ENCODE measurements at places on chromosomes 6 and 20.

DNA sequence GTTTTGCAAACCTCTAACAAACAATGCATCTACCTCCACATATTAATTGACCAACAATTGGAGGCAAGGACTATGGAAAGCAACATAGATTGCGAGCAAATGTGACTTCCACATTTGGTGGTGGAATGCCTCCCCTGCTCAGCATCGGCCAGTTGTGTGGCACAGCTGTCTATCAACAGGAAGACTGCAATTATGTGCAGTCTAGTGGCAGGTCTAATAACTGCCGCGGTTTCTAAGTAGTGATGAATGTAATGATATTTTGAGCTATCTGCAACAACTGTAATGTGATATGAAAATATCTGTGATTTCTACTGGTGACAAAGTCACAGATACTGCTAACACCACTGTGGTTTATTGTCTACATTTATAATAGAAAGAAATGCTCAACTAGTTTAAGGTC is 56.8 kb downstream of the NCR2 start:
- DNase-seq = no peak

GRCh38 chr6:15351631-15352030 is 105.8 kb downstream of the JARID2 start:
- no peak for DNase-seq

GRCh38 chr6:143037470-143037869 is 23.2 kb upstream of the AIG1 start:
- no peak for DNase-seq

- DNase-seq = no peak
Measured at GRCh38 chr6:169315830-169316614, 62.4 kb upstream of the THBS2 start.

GRCh38 chr6:167502471-167502870 is 177.6 kb downstream of the TTLL2 start:
- DNase-seq = no peak

DNA sequence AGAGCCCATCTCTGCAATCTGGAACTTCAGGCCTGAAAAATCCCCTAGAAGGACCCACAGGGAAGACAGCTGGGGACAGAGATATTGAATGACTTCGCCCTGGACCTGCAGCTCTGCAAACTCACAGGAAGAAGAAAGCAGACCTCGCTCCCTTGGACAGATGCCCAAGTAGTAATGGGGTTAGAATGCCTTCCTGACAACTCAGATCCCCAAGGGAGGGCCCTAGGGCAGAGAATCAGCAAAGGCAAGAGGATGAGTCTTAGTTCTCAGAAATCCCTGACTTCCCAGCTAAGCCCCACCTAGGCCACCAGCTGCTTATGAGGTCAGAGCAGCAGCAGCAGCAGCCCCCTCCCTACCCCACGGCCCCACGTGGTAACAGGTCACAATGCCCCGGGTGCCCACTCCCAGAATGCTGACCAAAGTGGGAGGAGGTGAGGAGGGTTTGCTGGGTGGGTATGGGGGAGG is at the start of gene C20orf141:
TSS of gene C20orf141 (plus strand) at position 401 of the 465 bp plus-strand sequence. CDS start 198 bp downstream, outside the sequence.
- DNase-seq = no peak

GRCh38 chr6:144377586-144378210 is 92.6 kb downstream of the UTRN start:
- DNase-seq = no peak

- no peak for DNase-seq
Measured at GRCh38 chr20:56798634-56799033, 169.5 kb downstream of the TFAP2C start.

GRCh38 chr6:12613811-12614210 is 102.8 kb upstream of the PHACTR1 start:
- no peak for DNase-seq

GRCh38 chr20:49661560-49662329 is 51.9 kb downstream of the B4GALT5 start:
- DNase-seq = no peak

DNA sequence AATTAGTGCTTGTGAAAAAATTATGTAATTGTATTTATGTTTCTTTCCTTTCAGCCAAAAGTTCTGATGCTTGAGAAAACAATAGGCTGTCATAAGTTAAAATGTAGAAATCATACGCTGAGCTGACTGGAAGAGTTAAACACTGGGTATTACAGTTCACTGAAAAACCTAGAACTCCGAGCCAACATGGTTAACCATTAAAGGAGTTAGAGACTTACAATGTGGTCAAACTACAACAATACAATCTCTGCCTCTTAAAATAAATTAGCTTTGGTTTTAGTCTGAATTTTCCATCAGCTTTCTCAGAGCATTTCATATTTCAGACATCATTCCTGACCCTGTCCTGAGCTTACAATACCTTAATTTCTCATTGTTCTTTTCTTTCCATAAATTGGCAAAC is 91.0 kb downstream of the COL12A1 start:
- no peak for DNase-seq

DNA sequence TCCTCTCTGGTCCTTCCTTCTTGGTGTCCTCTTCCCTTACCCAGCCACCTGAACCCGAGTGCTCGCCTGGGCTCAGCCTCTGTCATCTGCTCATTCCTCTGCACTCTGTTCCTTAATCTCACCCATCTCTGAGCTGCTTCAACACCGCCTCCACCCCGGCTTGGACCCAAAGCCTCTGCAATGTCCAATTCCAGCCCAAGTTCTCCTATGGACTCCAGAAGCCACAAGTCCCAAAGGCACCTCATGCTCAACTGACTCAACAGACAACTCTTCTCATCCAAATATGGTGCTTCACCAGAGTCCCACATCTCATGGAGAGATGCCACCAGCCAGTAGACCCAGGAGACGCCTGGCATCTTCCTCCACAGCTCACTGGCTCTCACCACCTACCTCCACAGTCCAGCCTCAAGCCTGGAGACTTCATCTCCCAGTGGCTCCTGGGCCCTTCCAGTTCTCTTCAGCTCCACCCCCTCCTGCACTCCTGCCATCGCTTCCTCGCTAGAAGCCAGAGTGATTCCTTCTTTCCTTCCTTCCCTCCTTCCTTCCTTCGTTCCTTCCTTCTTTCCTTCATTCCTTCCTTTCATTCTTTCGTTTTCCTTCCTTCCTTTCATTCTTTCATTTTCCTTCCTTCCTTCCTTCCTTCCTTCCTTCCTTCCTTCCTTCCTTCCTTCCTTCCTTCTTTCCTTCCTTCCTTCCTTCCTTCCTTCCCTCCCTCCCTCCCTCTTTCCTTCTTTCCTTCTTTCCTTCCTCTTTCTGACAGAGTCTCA is 40.9 kb upstream of the NNAT start:
- DNase-seq = no peak

DNA sequence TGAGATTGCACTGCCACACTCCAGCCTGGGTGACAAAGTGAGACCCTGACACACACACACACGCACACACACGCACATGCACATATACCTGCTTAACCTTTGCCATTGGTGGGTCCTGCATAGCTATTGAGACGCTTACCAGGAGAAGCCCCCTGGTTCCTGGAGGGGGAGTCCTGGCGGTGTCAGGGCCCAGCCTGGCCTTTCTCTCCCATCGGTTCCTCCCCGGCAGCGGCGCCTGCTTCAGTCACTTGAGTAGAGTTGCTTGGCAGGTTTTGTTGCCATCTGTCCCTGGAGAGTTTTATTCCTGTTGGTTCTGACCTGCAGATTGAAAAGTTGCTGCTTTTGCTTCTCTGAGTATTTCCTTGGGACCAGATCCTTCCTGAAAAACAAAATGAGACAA is 20.6 kb upstream of the FAM209A start:
- DNase-seq = no peak

GRCh38 chr20:57397693-57398108 is 6.5 kb downstream of the RBM38 start:
- DNase-seq = no peak

DNA sequence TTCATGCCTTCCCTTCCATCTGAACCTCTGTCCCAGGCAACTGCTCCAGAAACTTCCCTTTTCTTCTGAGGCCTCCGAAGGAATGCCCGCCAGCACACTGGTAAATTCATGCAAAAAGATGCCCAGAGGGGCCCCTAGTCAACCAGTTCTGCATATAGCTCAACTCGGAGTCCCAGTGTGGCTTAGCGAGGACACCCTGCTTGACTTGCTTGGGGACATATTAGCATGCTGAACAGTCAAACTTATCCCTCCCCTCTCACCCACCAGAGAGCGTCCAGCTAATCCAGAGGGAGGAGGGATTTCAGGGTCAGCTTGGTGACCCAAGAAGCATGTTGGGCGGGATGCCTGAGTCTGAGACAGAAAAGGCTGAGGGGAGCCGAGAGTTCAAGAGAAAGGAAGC is 23.0 kb upstream of the MDFI start:
- no peak for DNase-seq

- no peak for DNase-seq
Measured at GRCh38 chr6:167211881-167212712, 54.3 kb upstream of the GPR31 start.

GRCh38 chr6:158284876-158285655 is 27.2 kb upstream of the TULP4 start:
- no peak for DNase-seq

GRCh38 chr6:1351381-1352008 is 37.9 kb upstream of the FOXF2 start:
- no peak for DNase-seq

- no peak for DNase-seq
Measured at GRCh38 chr6:33372526-33373123, 19.0 kb upstream of the KIFC1 start.

DNA sequence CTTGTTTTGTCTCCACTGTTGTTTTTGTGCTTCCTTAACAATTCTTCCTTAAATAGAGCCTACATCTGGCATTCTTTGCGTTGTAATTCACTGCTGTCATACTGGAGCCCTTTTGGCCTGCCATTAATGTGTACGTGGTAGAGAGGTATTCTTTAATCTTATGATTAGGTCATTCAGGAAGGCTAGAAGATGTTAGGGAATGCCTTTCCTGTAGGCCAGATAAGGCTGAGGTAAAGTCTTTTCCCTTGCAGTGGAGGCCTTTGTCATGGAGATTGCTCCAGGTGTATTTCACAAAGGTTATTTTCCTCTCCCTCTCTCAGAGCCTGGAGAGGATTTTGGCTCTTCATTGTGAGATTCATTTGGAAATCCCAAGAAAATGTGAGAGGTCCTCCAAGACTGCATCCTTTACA is 146.9 kb downstream of the FUT9 start:
- no peak for DNase-seq

DNA sequence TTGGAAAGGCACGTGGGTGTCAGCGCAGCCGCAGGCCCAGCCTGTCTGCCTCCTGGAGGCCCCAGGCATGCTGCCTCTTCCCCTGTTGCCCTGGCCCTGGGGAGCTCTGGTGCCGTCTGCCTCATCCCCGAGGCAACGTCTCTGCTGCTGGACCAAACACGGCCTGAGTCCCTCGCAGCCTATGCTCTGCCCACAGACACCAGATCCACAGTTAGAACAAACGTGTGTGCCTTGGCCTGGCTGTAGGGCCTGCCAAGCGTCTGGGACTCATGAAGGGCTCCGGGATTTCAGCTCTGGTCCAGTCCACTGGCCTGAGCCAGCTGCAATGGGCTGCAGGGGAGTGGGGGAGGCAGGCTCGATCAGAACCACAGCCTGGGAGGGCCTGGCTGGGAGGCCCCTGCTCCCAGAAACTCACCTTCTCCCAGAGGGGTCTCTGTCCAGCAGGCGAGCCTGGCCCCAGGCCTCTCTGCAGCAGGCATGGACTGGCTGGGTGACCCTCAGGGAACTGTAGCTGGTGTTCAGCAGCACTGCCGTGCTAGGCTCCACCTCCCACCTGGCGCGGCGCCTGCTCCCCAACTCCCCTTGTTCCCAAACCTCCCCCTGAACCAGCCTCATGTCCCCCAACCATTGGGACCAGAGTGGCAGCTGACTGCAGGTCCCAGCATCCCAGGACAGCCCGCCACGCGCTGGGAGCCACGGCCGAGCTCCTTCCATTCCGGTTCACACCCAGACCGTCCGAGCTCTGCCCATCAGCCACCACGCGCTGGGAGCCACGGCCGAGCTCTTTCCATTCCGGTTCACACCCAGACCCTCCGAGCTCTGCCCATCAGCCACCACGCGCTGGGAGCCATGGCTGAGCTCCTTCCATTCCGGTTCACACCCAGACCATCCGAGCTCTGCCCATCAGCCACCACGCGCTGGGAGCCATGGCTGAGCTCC is 197.0 kb downstream of the DLL1 start:
- no peak for DNase-seq

GRCh38 chr20:47699818-47700217 is 85.5 kb downstream of the SULF2 start:
- DNase-seq = no peak

- no peak for DNase-seq
Measured at GRCh38 chr6:13941902-13942301, 17.1 kb downstream of the RNF182 start.

DNA sequence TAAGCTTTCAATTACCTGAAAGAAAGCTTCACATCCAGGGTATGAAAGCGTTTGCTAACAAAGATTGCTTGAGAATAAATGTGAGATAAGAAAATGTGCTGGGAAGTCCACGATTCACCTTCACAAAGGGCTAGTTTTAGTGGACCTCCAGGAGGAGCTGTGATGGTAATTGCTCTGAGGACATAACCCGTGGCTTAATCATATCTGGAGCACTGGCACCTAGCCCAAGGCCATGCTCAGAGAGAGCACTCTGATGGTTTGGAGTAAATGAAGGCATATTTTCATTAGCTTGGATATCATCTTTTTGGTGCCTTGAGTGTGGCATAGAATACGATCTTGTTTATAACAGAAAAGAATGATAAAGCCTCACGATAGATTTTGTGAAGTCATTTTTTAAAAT is 46.9 kb upstream of the BACH2 start:
- DNase-seq = no peak

- no peak for DNase-seq
Measured at GRCh38 chr20:20225325-20226043, 142.4 kb upstream of the INSM1 start.

DNA sequence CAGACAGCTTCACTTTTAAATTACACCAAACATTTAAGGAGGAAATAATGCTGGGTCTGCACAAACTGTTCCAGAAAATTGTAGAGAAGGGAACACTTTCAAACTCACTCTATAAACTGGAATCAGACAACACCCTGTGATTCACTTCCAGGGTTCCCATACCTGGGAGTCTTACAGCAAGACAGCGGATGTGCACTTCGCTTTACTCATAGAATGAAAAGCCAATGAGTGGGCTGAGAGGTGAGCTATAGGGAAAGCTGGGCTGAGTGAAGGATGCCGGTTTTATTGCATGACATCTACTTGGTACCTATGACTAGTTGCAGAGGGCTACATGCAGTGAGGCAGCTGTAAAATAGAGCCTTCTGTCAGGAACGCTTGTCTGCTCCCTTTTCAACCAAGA is 152.1 kb downstream of the FNDC1 start:
- no peak for DNase-seq

DNA sequence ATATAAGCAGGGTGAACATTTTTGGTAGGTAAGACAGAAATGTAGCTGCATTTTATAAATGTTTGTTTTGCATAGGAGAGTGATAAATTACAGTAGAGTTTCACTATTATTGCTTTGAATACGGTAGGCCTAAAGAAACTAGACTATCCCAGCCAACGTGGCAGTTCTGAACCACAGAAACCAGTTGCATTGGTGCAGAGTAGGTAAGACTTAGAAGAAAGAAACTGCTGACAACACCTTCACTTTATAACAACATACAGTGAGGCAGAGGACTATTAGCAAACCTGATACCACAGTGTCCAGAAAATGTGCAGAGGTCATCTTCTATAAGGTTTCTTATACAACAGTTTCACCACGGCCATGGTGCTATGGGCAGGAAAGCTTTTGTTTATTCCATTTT is 566.1 kb downstream of the KIF16B start:
- peak; percentile 66 for DNase-seq

GRCh38 chr20:4216142-4216735 is 200.9 kb upstream of the RNF24 start:
- no peak for DNase-seq
